ENCODE measurements at places on chromosomes 16 and 17.

DNA sequence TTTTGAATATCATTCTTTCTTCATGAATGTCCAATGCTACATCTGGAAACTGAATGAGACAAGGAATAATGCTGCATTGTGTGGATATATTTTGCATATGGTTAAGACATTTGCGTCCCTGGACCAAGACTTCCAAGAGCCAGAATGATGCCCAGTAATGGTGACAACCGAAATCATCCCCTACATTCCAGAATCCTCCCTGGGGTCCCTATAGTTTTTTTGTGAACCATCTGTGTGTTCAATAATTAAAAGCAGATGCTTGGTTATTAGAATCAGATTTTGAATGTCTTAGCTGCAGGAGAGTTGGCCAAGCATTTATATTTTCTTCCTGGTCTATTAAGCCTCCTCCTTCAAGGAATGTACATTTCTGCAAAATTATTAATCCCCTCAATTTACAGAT lies 426.7 kb upstream of the CDH8 start:
- DNase-seq = no peak

DNA sequence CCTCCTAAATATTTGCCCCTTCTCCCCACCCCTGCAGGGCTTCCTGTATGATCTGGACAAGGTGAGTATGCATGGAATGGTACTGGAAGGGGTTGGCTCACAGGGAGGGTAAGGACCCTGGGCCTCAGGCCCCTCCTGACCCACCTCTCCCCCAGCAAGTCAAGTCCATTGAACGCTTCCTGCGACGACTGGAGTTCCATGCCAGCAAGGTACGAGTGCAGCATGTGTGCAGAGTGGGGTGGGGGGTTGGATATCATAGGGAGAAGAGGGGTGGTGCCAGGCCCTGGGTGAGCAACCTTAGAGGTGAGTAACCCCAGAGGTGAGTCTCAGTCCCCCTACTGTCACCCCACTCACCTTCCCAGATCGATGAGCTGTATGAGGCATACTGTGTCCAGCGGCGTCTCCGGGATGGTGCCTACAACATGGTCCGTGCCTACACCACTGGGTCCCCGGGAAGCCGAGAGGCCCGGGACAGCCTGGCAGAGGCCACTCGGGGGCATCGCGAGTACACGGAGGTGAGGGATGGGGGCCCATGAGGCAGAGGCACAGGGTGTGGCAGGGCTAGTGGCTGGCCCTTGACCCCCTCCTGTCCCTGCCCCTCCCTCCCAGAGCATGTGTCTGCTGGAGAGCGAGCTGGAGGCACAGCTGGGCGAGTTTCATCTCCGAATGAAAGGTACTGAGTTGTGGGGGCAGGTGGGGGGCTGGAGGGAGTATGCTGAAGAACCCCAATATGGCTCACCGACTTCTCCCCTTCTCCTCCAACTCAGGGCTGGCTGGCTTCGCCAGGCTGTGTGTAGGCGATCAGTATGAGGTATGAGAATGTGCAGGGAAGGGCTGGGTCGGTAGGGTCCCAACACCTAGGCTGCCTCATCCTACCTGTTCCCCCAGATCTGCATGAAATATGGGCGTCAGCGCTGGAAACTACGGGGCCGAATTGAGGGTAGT lies 11.3 kb downstream of the RIPOR1 start:
- no peak for DNase-seq

GRCh38 chr16:84753412-84754326 lies 53.9 kb downstream of the USP10 start:
- DNase-seq = no peak

DNA sequence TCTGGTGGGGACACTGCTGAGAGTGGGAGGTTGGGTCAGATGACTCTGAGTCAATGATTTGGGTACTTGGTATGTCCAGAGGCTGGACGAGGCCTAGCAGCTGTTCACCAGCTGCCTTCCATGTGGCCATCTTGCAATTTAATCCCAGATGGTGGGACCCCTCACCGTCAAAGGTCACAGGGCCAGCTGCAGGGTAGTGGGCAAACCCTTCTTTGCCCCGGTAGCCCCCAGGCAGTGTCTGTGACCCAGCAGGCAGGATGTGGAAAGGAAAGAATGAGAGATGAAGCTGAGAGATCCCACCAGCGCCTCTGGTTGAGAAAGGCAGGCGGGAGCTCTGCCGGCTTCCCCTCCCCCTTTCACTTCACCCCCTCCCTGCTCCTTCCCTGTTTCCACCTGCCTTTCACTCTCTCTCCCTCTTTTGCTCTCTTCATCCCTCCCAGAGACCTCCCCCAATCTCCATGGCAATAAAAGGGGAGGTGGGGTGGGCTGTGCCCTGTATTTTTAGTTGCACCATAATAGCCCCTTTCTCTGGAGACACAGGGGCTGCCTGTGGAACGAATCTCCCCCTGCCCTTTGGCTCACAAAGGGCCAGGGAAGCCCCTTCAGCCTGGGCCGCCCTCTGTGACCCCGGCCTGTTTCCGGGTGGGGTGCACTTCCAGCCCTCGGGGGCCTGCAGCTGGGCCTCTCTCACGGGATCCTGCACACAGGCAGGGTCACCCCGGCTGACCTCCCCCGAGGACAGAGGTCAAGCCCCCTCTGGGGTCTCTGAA lies 20.2 kb downstream of the CDK5RAP3 start:
- no peak for DNase-seq

- no peak for DNase-seq
Measured at GRCh38 chr16:67517661-67518423, 10.8 kb upstream of the RIPOR1 start.

DNA sequence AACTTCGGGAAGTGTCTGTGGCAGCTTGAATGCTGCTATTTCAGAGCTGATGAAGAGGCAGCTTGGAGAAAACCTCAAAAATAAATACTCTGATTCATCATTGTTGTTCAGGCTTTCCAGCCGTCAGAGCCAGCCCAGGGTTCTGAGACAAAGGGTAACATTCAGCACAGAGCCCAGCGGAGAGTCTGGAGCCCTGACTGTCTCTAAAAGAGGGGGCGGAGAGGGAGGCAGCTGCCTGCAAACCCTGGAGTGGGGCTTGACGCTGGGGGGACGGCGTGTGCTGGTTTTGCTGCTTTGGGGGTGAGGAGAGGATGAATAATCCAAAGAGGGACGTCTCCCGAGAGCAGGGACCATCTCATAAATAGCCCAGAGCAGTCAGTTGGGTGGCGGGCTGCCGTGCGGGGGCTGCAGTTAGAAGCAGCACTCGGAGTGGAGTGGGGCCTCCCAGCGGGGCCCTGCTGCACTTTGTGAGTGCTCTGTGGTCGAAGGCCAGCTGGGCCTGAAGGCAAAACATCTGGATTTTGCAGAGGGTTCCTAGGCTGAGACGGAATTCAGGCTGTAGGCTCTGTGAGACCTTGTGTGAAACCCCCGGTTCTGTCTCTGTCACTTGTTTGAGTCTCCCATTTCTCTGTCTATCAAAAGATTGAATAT lies 237.8 kb downstream of the PRKCA start:
- DNase-seq = no peak

DNA sequence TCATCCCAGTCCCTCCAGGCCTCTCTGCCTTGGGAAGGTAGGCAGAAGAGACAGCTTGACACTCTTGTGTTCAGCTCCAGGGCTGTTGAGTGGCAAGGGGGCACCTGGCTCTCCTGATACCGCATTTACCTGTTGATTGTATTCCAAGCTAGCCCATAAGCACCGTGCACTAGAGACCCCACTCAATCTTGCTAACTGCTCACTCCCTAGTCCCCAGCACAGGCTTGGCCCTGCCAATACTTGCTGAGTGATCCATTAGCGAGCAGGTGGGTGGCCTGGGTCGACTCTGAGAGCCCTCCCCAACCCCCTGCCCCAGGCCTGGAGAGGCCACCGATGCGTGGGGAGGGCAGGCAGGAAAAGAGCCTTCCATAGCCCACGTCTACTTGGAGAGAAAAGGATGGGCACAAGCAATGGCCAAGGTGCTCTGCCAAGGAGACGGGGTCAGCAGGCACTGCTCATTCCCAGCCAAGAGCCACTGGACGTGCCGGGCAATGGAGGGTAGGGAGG lies 29.5 kb downstream of the FA2H start:
- no peak for DNase-seq

DNA sequence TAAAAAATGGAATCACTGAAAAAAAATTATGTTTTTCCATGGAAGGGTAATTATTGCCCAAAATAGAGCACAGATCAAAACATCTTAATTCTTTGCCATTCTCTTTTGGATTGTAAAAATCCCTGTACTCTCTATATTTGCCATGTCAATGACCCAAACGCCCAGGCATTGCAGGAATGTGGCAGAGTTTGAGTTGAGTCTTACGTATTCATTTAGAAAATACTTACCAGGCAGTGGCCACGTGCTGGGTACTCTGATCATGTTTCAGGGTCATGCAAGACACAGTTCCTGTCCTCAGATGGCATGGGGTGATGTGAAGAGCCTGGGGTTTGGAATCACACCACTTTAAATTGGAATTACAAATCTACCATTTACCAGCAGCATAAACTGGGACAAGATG lies 267.7 kb downstream of the ABCC12 start:
- no peak for DNase-seq
